A549 treated with dexamethasone at 1 μM for 4 hours (cell line): ENCODE measurements at places on chromosomes 2 and 18. TPM values are rescaled to one million over a fixed set of nuclear protein-coding genes. Genes with fewer than 3 reads are reported as not detected.

The MAB21L4 gene
- total RNA-seq, result 0.14 to 0.36 TPM (median 0.29 TPM) in 5 replicates

The FLACC1 gene
- total RNA-seq, result 0.20 to 0.64 TPM (median 0.22 TPM) in 4 of 5 replicates, not detected in the other

The ZAP70 gene
- 0.09 to 0.19 TPM in 2 of 5 replicates, not detected in the others for total RNA-seq

The CLIP4 gene
- 14.4 to 24.3 TPM (median 20.9 TPM) in 5 replicates for total RNA-seq

The TOGARAM2 gene
- 0.15 to 0.27 TPM (median 0.21 TPM) in 4 of 5 replicates, not detected in the other for total RNA-seq

The CFC1 gene
- total RNA-seq, result 0.07 to 0.08 TPM in 2 of 5 replicates, not detected in the others

The MRPL53 gene
- total RNA-seq, result 108 to 154 TPM (median 133 TPM) in 5 replicates

The VIT gene
- total RNA-seq, result not detected in 5 replicates

The CAPG gene
- 90.5 to 114 TPM (median 92.1 TPM) in 5 replicates for total RNA-seq

The DCC gene
- total RNA-seq, result not detected in 5 replicates

The CPO gene
- total RNA-seq, result 0.11 to 0.16 TPM in 2 of 5 replicates, not detected in the others

The CXCR4 gene
- 0.70 to 1.1 TPM (median 0.85 TPM) in 5 replicates for total RNA-seq

The PLGLB1 gene
- 0.59 to 0.86 TPM (median 0.66 TPM) in 5 replicates for total RNA-seq

The C1QL2 gene
- 0.30 to 0.86 TPM (median 0.67 TPM) in 5 replicates for total RNA-seq

The UBXN4 gene
- total RNA-seq, result 33.0 to 43.4 TPM (median 38.7 TPM) in 5 replicates

The SERPINB5 gene
- total RNA-seq, result 0.05 to 0.30 TPM (median 0.09 TPM) in 5 replicates

The DTNA gene
- 0.05 to 0.35 TPM (median 0.16 TPM) in 4 of 5 replicates, not detected in the other for total RNA-seq

The SCYGR4 gene
- not detected in 5 replicates for total RNA-seq

The CRYGD gene
- not detected in 5 replicates for total RNA-seq

The EPB41L5 gene
- total RNA-seq, result 4.4 to 5.9 TPM (median 5.2 TPM) in 5 replicates

The GTF3C2 gene
- total RNA-seq, result 57.2 to 68.7 TPM (median 63.7 TPM) in 5 replicates

The ABCB6 gene
- total RNA-seq, result 22.3 to 30.8 TPM (median 27.9 TPM) in 5 replicates

The GBX2 gene
- total RNA-seq, result 1.8 to 3.3 TPM (median 2.9 TPM) in 5 replicates

The IL1A gene
- total RNA-seq, result 0.18 to 0.50 TPM (median 0.29 TPM) in 5 replicates
